Stimulated activated CD4-positive, alpha-beta T cell treated with anti-CD3 and anti-CD28 coated beads, Interleukin-15, amount 100 ng/mL, for 48 hours (primary cell): ENCODE measurements at places on chromosomes 4 and X.

GRCh38 chr4:42341518-42342026 is 55.7 kb upstream of the SHISA3 start:
- DNase-seq, result no peak

DNA sequence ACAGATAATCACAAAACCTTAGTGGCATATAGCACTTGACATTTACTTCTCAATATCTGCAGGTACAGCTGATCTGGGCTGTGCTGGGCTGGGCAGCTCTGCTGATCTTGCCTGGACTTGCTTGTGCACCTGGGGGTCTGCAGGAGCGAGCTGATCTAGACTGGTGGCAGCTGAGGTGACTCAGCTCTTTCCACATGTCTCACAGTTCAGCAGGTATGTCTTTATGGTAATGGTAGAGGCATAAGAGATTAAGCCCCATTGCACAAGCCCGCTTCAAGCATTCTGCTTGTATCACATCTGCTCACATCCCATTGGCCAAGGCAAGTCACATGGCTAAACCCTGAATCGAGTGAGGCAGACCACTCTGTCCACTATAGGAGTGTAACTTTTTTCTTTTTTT is 506.7 kb downstream of the BCOR start:
- DNase-seq, result no peak

DNA sequence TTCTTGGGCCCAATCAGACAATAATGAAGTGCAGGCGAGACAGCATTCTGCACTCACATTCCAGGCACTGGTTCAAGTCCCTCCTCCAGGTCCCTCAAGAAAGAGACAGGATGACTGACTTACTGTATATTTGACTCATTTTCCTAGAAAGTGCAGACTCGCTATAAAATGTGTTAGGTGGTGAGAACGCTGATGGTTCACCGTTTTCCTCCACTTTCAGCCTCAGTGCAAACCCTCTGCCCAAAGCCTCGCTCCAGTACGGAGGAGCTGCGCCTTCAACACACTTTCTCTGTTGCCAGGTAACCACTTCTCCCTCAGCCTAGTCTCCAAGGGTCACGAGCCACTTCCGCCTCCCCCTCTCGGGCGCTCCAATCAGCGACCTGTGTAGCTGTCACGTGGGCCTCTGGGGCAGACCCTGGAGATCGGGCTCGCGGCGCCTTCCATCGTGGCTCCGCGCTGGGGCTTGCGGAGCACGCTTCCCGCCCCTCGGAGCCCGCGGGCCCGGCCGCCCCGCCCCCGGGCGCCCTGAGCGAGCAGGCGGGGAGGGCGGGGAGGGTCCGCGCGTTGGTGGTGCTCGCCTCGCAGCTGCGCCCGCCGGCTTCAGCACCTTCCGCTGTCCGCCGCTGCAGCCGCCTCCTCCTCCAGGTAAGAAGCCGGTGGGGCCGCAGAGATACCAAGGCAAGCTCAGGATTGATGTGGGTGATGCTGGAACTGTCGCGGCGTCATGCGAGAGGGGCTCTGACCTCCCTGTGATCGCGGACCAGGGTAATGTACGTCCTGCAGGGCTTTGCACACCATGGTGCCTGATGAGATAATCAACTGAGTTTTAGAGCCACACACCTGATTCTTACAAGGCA is at the start of gene WDR17:
Gene WDR17 (plus strand): TSS at position 407 of the 857 bp plus-strand sequence. CDS start 45,740 bp downstream, outside the sequence.
- DNase-seq, result peak; percentile 67

- DNase-seq, result no peak
These were observed 43.2 kb upstream of the FUNDC1 start for GRCh38 chrX:44585866-44586265.

DNA sequence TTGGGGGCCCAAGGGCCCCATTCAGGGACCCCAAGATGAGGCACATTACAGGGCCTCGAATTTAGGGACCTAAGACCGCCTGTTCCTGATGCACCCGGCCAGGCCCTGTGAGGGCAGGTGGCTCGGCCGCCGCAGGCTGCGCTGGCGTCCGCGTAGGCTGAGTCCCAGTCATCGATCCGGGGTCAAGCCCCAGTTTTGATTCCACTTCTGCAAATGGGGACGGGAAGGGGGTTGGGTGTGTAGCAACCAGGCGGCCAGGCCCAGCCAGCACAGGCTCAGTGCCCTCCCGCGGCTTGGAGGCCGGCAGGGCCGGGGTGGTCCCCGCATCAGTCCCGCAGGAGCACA is 327 bp downstream of the PNPLA4 start:
- DNase-seq, result no peak

DNA sequence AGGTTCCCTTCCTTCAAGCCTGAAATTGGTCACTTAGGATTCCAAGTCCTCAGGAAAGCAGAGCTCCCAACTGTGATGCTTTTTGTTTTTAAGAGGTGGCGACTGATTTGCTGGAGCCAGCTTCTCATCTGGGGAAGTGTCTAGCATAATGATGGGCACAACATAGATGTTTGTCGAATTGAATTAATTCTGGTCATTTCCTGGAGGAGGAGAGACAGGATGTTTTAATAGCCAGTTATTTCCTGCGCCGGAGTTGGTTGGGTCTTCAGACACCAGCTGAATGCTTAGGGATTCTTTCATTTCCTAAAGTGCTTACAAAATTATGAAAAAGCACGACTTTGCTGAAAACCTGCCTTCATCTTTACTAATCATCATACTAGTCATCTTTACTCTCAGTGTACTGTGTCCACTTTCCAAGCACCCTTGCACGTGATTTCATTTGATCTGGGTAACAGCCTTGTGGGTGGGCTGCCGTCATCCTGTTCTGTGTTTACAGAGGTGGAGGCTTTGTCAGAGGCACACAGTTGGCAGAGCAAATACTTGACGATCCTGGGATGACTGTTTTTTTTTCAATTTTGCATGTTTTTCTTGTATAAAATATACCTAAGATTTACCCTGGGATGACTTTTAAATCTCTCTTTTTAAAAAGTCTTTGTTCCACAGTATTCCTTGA is 49.5 kb downstream of the RGS12 start:
- no peak for DNase-seq

GRCh38 chr4:84455697-84456096 is 43.4 kb downstream of the NKX6-1 start:
- DNase-seq, result no peak

DNA sequence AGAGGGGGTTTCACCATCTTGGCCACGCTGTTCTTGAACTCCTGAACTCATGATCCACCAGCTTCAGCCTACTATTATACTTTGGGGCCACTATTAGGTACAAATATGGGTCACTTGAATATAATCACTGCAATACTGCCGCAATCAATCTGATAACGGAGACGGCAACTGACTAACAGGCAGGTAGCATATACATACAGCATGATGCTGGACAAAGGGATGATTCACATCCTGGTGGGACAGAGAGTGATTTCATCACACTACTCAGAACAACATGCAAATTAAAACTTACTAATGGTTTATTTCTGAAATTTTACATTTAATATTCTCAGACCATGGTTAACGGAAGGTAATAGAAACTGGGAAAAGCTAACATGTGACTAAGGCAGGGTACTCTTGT is 10.9 kb downstream of the LRBA start:
- no peak for DNase-seq

GRCh38 chr4:168744021-168744420 is 247.2 kb downstream of the PALLD start:
- DNase-seq, result no peak

DNA sequence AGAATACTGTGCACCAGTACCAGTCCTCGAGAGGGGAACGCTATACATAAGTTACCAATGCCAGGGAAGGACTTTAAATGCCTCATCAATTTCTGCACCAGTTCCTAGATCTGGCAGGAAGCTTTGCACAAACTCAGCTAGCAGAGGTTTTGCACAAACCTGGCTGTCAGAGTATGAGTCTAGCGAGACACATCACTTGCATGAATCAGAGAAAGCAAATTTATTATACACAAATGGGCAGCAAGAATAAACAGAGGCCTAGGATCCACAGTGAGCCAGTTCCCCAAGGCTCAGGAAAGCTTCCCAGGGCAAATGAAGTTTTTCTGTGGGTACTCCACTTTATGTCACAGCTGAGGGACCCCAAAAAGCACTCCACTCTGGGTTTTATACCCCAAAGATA is 523.5 kb downstream of the CFAP47 start:
- DNase-seq, result no peak

- DNase-seq, result no peak
These were observed 27.0 kb upstream of the TSPAN5 start for GRCh38 chr4:98685225-98686042.

- no peak for DNase-seq
These were observed 1048.6 kb downstream of the PCDH7 start for GRCh38 chr4:31768756-31769155.

GRCh38 chr4:69860521-69861298 is 765 bp upstream of the SULT1E1 start:
- no peak for DNase-seq

DNA sequence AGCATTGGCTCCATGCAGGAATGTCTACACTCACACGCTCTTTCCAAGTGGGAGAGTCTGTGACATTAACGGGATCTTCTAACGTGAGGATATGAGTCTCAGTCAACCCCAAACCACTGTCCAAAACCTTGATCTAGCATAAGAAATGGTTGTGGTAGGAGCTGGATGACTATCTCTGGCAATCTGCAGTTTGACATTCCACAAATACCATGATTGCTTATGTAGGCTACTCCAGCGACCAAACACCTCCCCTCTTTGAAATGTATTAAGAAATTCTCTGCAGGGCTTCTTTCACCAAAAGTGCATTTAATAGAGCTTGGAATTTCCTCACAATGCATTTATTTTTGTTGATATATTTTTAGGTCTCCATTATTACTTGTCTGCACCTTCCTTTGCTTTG is 14.1 kb upstream of the STX18 start:
- no peak for DNase-seq

DNA sequence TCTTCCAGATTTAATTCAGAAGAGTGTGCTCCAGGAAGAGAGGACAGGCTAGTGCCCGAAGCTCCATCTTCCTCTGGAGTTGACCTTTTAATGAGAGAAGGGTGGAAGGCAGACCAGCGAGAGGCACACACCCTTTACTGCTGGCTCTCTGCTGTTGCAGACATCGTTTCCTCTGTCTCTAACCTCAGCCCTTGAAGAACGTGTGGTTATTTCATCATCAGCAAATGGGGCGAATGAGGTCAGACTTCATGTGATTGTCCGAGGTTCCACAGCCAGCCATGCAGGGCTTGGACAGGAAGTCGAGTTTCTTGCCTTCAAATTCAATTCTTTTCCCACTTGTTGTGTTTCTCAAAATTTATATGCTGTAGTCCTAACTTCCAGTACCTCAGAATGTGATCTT is 155.2 kb upstream of the MSX1 start:
- DNase-seq, result no peak
